ENCODE measurements at places on chromosomes 7 and 10. TPM values are rescaled to one million over a fixed set of nuclear protein-coding genes. Genes with fewer than 3 reads are reported as not detected.

The PVRIG gene
- 0.55 TPM for total RNA-seq

The CPA2 gene
- 0.90 TPM for total RNA-seq

The RGS10 gene
- 23.1 TPM for total RNA-seq

The ASL gene
- 31.9 TPM for total RNA-seq

The LRRN3 gene
- 0.34 TPM for total RNA-seq

The SFTPA1 gene
- 4.4 TPM for total RNA-seq

The KBTBD2 gene
- 29.7 TPM for total RNA-seq

GRCh38 chr7:119010635-119011034, 786.1 kb downstream of the ANKRD7 start:
- DNase-seq, result no peak

GRCh38 chr10:103448746-103449145, 3.4 kb downstream of the CALHM2 start:
- no peak for DNase-seq

- no peak for DNase-seq
These were observed 55.7 kb upstream of the OGDHL start for GRCh38 chr10:49817845-49818244.

GRCh38 chr7:113060100-113060499, 26.5 kb downstream of the GPR85 start:
- no peak for DNase-seq

- DNase-seq, result no peak
These were observed 60.5 kb downstream of the SEMA3C start for GRCh38 chr7:80858141-80858903.

GRCh38 chr10:46006219-46006618, 24.2 kb downstream of the NCOA4 start:
- DNase-seq, result no peak

DNA sequence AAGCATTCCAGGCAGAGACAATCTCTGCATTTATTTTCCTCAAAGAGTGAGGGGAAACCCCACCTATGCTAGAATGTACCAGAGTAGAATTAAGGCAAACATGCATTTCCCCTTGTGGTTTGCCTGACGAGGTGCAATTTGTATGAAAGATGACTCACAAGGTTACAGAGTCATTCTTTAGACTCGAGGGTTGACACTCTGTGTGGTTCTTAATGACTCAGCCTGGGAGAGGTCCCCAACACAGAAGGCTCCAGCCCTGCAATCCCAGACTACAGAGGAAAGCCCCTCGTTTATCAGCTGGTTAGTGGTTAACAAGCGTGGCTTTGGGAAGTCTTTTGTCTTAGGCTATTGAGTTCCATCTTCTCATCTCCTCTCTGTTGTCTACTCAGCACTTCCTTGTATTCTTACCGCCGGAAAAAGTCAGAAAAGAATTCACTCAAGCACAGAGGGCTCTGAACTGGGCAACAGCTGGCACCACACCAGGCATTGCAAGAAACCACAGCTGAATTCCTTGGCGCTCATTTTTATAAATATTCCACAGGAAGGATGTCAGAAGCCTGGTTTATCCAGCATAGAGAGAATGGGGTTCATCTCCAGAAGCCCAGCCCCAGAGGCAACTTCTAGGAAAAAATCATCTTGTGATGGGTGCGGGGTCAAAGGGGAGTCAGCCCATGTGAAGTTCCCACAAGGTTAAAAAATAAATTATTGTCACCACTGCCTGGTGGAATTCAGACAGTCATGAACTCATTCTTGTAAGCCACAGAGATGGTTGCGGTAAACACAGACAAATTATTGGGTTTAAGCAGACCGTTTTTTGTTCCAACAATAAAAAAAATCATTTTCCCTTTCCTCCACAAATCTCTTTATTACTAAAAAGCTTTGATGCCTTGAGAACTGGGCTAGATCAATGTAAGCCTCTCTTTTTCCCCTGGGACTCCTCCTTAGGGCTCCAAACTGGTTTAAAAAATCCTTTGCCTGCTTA, 24.5 kb upstream of the SVIL start:
- DNase-seq, result no peak

DNA sequence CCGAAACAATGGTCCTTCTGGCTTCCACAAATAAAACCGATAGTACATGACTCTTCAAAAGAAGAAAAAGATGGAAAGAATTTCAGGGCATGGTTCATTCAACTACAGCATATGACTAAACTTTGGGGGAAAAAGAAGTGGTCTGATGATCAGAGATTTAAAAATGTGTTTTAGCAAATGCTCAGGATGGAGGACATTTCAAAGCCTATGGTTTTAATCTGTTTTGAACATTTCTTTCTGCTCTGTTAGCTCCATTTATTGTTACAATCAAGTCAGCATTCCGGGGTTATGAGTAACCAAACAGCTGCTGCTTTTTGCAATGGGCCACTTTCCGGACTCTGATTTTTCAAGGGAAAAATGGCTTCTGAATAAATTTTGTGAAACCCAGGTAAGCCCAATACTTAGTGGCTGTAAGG, 142.4 kb downstream of the CUBN start:
- no peak for DNase-seq

- no peak for DNase-seq
These were observed 76.8 kb upstream of the FRMD4A start for GRCh38 chr10:14407567-14407966.

DNA sequence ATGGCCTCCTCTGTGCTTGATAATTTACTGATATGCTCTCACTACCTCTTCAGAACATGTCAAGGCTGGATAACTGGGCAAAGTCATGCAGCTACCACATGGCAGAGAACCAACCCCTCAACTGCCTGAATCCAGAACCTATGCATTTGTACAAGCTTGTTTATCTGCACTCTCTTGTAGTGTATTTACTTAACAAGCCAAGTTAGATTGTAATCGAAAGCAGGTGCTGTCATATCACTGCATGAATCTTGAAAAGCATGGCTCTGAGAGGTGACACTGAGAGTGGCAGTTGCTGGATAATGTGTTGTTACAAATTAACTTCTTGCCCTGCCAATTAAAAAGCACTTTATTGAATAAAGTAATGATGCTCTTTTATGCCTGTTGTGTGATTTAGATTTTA, 588.6 kb downstream of the NRG3 start:
- DNase-seq, result no peak

GRCh38 chr10:78729800-78730199, 339.0 kb upstream of the ZMIZ1 start:
- no peak for DNase-seq

DNA sequence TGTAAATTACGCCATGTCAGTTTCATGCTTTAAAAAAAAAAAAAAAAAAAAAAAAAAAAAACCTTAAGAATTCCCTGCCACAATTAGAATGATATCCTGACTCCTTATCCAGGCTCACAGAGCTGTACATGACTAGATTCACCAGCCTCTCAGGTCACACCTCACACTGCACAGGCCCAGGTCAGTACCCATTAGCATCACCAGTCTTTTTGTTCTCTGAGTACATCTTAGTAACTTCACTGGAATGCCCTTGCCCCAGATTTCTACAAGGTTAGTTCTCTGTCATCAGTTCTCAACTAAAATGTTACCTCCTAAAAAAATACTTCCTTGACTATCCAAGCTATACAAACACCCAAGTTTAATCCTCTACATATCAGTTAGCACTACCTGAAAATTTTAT, 211.0 kb downstream of the LRRN3 start:
- no peak for DNase-seq

DNA sequence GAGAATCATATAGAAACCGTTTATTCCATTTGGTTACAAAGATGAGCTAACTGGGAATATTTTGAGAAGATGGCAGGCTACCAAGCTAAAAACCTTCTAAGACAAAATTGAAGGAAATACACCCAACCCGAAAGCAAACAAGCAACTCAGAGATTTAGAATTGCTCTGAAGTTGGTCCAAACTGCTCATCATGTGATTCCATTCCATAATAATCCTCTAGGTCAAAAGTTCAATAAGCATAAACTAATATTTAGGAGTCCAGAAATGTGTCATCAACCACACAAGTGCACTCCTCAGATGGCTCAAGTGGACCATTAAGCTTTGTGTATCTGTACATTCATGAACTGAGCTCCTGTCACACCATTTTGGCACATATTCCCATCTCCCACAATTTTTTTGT, 28.7 kb downstream of the DGKI start:
- no peak for DNase-seq

DNA sequence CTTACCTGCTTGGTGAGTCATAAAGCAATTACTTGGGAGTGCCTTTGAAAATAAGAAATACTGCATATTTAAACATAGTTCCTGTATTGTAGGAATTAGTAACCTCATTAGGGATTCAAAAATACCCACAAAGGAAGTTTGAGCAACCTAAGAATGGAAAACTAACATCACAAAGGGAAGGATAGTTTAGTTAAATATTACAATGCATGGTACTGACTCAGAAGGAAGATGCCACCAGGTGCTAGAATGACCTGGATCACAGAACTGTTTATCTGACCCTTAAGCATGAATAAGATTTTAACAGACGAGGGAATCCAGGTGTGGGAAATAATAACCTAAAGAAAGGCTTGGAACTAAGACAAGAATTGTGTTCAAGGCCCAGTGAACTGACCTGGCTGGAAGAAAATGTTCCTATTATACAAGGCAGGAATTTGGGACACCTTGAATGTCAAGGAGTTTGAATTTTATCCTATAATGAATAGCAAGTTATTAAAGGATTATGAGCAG, 106.4 kb downstream of the GSAP start:
- DNase-seq, result no peak

- DNase-seq, result no peak
These were observed 296.9 kb upstream of the DGKB start for GRCh38 chr7:15199482-15199881.

- DNase-seq, result peak; percentile 63
These were observed 51.7 kb downstream of the PROSER2 start for GRCh38 chr10:11874568-11875493.
